ENCODE measurements at places on chromosomes 16 and 17. TPM values are rescaled to one million over a fixed set of nuclear protein-coding genes. Genes with fewer than 3 reads are reported as not detected.

The HSF5 gene
- total RNA-seq, result 0.23 TPM

The OTOP3 gene
- total RNA-seq, result not detected

The SLC35G6 gene
- not detected for total RNA-seq

The TAT gene
- total RNA-seq, result not detected

All from diencephalon (tissue), 1 donor.